ENCODE measurements at places on chromosomes 1 and 21.

DNA sequence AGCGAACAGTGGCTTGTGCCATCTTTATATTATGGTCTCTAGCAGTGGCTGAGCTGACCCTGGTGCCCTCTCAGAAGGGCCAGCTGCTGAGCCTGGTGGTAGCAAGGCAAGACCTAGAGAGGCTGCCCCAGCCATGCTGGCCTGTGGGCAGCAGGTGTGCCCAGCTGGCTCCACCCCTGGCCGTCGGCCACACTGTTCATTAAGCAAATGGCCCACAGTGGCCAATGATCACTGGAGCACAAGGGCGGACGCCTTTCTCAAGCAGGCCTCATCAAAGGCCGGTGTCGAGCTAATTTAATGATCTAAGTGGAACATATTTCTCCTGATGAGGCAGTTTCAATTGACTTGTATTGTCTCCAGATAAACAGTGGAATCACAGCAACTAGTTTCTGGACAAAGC, 89.4 kb downstream of the GRIK3 start:
- DNase-seq = no peak

GRCh38 chr1:66925558-66925910, 744 bp downstream of the MIER1 start:
- DNase-seq = peak; percentile 76

DNA sequence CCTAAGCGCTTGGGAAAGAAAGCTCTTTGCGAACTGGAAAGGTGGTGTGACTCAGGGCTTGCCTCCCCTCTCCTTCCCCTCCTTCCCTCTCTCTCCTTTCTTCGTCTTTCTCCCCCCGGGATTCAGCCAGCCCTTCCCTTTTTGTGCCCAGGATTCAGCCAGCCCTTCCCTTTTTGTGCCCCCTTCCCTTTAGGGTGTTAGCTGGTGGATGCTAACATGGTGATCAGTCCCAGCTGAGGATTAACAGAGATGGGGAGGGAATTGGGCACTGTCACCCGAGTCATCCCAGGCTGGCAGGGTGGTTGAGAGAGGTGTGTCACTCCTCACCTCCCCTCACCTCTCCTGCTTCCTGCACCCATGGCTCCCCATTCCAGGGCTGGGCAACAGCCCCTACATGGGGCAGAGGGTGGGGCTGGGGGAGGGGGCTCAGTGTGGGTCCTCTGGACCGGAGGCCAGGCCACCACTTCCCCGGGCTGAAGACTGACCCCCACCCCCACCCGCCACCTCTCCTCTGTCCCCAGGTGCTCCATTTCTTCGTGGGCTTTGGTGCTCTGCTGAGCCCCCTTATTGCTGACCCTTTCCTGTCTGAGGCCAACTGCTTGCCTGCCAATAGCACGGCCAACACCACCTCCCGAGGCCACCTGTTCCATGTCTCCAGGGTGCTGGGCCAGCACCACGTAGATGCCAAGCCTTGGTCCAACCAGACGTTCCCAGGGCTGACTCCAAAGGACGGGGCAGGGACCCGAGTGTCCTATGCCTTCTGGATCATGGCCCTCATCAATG, 51.5 kb downstream of the ELK4 start:
- no peak for DNase-seq

GRCh38 chr1:10862743-10863335, 66.4 kb upstream of the CASZ1 start:
- DNase-seq = no peak

- DNase-seq = no peak
Measured at GRCh38 chr1:109650609-109651008, 5.3 kb upstream of the GSTM4 start.

GRCh38 chr21:45950740-45951515, 30.6 kb upstream of the COL6A1 start:
- peak; percentile 53 for DNase-seq

DNA sequence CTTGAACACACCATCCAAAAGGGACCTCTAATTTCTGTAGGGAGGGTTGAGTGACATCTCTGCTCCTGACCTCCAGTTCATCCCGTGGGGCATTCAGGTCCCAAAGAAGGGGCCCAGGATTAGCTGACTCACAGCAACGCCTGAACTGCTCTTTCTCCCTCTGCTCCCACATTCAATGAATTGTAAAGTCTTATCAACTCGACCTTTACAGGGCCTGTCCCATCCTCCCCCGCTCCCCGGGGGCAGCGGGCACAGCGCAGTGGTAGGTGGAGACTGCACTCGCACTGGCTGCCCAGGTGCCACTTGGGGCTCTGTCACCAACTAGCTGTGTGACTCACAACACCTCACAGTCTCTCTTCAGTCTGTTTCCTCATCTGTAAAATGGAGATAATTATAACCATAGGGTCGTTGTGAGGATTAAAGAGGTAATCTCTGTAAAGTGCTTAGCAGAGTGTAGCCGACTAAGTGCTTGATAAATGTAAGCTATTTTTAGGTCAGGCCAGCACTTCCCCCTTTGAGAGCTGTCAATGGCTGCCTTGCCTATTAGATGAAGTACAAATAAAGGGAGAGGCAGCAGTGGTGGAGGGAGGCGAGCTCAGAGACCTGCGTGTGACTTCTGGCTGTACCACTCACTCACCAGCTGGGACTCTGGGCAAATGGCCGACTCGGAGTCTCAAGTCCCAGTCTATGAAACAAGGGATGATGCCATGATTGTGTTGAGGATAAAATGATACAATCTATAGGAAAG, 637 bp upstream of the MYBPHL start:
- peak; percentile 19 for DNase-seq

DNA sequence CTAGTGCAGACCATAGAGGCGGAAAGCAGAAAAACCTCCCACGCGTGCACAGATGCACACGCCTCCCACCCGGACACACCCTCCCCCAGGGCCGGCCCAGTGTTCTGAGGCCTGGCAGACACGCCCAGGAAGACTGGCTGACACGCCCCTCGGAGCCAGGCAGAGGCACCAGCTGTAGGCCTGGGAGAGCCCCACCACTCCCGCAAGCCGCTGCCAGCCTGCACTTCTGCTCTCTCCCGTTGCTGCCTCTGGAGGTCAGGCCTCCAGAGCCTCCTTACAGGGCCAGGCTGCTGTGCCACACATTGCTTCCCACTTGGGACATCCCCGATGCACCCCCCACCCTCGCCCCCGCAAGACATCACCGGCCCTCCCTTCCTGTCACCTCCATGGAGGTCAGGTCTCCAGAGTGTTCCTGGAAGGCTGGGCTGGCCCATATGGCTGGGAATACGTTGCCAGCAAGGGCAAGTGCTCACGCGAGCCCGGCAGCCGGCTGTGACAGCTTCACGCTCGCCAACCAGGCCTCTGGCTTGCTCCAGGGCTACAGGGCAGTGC, 40.4 kb downstream of the CASZ1 start:
- no peak for DNase-seq

DNA sequence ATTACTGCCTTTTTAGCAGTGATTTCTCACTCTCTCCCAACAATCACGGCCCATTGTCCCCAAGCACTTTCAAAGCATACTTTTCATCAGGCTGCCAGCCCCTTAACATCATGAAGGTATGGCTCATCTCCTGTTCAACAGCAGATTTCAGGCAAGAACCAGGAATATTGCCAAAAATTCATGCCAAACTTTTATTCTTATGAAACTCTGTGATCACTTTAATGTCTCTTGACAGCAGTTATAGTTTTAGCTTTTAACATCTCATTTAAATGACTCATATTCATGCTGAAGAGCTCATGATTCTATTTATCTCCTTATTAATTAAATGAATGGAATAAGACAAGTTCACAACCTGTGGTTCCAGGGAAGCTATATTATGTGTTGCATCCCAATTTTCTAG, 235.1 kb downstream of the GRIK1 start:
- no peak for DNase-seq

- DNase-seq = no peak
Measured at GRCh38 chr1:70319750-70320149, 34.8 kb downstream of the ANKRD13C start.

DNA sequence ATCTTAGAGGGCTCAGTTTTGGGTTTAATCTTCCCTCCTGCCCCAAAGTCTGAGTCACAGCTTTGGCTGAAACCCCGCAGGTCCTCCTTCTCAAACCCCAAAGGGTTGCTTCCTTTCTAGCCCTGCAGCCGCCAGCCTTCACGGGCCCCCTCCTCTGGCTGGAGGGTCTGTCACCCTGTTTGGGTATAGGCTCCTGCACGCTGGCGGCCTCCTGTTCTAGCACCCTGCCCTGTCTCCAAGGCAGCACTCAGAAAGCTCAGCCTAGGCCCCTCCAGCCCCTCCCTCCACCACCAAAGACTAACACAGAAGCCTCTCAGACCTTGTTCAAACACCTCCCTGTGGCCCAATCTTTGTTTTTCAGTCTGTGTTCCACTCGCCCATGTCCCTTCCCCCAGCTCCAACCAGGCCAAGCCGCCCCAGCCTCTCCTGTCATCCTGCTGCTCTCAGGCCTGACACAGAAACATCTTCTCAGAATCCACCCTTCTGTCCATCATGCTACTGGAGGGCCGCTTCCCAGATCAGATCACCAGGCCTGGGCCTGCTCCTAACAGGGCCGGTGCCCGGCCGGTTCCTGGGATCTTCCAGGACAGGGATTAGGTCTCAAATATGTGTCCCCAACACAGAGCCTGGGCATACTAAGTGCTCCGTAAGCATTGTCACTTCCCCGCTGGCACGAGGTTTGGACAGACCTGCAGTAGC, 35.6 kb downstream of the HTR6 start:
- DNase-seq = no peak

- DNase-seq = no peak
Measured at GRCh38 chr1:54398963-54399528, 7.1 kb downstream of the SSBP3 start.

DNA sequence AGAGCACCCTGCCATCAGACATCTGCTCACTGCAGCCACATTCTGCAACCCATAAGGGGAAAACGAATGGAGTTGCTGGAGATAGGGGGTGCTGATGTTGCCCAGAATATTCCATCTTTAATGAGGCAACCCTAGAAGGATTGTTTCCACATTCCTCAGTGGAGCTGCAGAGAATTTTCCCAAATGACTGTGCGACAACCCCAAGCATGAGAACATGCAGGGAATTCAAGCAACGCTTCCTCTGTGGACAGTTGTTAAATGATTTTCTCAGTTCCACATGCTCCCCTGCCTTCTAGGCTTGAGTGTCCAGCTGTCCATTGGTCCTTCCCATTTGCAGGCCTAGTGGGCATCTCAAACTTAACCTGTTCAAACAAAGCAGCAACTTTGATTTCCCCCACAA, 20.5 kb upstream of the UBL4B start:
- no peak for DNase-seq

DNA sequence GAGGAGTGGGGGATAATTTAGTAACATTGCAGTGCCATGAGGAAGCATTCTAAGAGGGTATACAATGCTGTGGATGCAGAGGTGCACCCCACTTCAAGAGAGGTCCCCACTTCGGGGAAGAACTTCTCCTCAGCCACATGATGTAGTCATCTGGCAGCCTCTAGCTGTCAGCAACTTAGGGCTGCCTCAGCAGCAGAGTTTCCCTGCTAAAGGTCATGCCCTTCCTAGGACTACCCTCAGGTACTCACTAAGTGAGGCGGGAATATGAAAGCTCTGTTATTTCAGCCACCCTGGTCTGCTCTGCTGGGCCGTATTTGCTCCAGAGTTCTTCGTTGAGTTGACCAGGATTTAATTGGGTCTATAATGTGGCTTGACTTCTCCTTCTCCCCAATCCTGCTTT, 41.9 kb upstream of the NGF start:
- no peak for DNase-seq

GRCh38 chr1:115134850-115135480, 45.7 kb upstream of the TSPAN2 start:
- DNase-seq = no peak

- no peak for DNase-seq
Measured at GRCh38 chr1:91572044-91572443, 71.4 kb downstream of the CDC7 start.

DNA sequence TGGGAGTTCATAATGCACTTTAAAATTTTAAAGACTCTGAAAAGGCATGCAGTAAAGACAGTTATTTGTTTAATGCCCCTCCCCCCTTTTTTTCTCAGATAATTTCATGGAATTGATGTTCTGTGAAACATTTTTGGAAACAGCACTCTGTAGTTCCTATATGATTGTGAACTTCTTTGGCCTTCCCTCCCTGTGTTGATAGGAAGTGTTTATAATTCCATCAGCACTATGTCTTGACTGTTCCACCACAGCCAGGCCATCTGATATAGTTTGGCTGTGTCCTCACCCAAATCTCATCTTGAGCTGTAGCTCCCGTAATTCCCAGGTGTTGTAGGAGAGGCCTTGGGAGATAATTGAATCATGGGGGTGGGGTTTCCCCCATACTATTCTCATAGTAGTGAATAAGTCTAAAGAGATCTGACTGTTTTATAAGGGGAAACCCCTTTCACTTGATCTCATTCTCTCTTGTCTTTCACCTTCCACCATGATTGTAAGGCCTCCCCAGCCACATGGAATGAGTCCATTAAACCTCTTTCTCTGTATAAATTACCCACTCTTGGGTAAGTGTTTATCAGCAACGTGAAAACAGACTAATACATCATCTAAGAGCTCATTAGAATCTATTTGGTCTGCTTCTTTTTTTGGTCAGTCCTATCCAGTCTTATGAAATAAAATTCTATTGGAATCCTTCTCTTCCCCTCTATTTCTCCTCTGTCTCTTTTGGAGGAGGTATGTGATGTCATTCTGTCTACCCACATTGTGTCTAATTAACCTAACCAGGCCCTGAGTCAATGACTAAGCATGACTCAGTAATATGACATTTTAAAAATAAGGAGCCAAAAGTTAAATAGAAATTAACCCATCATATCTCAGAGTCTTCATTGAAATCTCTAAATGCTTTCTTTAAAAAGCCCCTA, 8.9 kb downstream of the CCDC185 start:
- no peak for DNase-seq

GRCh38 chr1:12344596-12345349, 114.9 kb downstream of the VPS13D start:
- no peak for DNase-seq

DNA sequence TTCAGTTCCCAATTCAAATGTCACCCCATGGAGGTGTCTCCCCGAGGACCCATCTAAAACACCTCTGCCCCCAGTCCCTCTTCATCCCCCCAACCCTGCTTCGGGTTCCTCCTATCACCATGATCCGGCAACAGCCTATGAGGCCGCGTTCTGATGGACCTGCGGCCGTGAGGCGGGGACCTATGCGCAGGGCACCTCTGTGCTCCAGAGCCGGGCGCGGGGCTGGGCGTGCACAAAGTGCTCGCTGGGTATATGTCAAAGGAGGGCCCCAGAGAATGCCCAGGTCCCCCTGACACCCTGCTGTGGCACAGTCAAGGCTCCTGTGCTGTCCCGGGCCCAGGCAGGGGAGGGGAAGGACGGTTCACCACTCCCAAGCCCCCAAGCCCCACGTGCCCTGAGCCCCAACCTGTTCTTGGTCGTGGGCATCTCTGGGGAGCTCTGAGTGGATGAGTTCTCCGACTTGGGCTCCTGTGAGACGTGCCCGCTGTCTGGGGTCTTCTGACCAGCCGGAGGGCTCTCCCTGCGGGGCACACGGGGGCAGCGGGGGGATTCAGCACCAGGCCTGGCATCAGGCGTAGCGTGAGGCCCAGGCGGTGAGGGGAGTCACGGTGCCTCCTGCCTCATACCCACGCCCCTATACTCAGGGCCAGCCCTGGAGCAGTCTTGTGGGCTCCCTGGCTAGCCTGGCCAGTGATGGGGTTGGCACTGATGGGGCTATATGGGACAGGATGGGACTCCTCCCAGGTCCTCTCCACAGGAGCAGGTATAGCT, 67.7 kb downstream of the RAP1GAP start:
- DNase-seq = no peak

- no peak for DNase-seq
Measured at GRCh38 chr1:85847356-85847755, 139.1 kb upstream of the ZNHIT6 start.

- no peak for DNase-seq
Measured at GRCh38 chr21:42105476-42106315, 34.6 kb downstream of the UMODL1 start.

Data from DMS79 treated with DMSO at 0.1 percent for 48 hours (cell line).